NCI-H524 (cell line): ENCODE measurements at places on chromosomes 12 and 14.

DNA sequence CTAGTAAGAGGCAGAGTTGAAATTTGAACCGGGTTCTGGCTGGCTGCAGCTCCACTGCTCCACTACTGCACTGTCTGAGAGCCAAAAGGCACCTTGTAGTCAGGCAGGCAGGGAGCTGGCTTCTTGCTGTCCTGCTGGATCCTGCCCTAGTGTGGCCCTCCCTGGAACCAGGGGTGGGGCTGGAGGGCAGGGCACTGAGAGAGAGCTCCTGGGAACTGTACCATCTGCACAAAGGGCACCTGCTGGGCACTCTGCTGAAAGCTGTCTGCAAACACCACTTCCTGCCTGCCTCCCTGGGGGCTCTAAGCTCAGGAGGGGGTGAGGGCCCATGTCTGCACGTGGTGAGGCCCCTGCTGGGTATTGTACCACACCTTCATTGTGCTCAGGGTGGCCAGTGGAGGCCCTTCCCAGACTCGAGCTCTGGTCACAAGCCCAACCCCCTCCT lies 19.0 kb upstream of the TCL1B start:
- DNase-seq, result peak; percentile 60

- DNase-seq, result no peak
Observed at GRCh38 chr14:22131749-22132476, 457.1 kb downstream of the DAD1 start.

DNA sequence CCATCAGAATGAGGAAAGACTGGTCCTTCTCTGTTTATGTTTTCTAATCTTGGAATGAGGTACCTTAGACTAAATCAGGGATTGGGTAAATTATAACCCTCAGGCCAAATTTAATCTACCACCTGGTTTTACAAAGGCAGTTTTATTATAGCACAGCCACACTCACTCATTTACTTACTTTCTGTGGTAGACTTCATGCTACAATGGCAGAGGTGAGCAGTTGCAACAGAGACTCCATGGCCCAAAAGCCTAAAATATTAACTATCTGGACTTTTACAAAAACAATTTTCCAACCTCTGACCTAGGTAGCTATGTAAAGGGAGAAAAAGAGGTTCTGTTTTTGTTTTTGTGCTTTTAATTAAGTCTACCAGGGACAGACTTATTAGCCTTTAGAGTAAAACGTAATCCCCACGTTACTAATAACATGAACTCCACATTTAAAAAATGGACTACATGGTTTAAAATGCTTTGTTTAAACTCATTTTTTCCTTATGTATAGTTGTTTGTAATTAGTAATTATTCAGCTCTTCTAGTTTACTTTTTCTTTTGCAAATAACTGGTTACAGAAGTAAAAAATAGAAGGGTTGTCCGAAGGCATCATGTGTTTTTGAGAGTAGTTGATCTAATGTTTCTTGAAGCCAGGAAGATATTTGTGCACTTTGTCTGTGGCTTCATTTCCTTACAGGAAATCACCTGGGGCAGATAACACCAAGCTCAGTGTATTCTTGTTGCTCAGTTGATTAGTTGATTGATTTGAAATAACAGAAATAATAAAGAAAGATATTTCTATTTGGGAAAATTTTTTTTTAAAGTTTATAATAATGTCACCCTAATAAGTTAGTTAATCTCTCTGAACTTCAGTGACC lies 57.6 kb upstream of the ATP2B1 start:
- no peak for DNase-seq

- DNase-seq, result peak; percentile 60
Observed at GRCh38 chr12:95216711-95217376, 423 bp downstream of the FGD6 start.

DNA sequence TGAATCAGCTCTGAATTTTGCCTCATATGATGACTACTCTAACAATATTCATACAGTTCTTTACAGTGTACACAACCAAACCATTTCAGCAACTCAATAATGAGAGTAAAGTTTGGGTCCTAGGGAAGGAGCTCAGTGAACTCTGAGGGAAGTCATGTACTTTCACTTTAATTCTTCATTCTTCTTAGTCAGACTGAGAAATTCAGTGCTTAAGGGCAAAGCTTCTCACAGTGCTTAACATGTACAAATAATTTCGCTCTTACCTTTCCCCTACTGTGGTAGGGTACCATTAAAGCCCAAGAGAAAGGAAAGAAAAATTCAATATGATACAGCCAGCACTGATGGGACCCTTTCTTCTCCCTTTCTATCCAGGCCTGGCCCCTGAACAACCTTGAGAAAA lies 435.0 kb downstream of the NELL2 start:
- DNase-seq, result no peak

- DNase-seq, result no peak
Observed at GRCh38 chr14:44653641-44654040, 146.6 kb upstream of the FSCB start.

DNA sequence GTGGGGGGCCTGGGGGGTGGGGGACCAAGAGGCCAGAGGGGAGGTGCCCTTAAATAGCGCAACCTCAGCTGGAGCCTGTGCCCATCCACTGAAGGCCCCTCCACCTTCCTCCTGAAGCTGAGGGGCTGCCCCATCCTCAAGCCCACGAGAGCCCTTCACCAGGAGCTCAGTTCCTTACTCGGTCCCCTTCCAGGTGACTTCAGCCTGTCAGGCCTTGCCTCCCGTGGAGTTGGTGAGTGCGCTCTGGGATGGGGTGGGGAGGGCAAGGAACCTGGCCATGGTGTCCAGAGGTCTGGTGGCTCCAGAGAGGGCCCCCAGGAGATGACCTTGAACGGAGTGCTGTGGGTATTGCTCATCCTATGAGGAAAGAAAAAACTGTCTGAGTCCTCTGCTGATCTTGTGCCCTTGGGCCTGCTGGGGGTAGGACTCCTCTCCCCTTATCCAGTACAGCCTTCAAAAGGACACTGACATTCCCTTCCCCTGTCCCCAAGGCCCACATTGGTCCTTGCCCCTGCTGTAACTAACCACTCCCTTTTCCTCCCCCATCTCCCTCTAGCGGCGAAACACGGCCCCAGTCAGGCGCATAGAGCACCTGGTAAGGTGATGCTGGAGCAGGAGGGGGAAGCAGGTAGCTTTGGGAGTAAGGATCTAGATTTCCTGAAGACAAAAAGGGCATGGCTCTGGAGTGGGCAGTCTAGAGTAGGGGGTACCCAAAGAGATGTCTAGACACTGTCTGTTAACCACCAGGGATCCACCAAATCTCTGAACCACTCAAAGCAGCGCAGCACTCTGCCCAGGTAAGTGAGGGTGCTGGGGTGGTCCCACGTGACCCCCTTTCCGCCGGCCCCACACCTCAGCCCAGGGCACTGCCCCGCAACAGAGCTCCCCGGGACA lies 3.6 kb downstream of the TNS2 start:
- DNase-seq, result no peak

GRCh38 chr12:82973592-82973991 lies 286.9 kb downstream of the TMTC2 start:
- DNase-seq, result peak; percentile 51

- DNase-seq, result no peak
Observed at GRCh38 chr12:107518868-107519267, 166.7 kb upstream of the PWP1 start.

DNA sequence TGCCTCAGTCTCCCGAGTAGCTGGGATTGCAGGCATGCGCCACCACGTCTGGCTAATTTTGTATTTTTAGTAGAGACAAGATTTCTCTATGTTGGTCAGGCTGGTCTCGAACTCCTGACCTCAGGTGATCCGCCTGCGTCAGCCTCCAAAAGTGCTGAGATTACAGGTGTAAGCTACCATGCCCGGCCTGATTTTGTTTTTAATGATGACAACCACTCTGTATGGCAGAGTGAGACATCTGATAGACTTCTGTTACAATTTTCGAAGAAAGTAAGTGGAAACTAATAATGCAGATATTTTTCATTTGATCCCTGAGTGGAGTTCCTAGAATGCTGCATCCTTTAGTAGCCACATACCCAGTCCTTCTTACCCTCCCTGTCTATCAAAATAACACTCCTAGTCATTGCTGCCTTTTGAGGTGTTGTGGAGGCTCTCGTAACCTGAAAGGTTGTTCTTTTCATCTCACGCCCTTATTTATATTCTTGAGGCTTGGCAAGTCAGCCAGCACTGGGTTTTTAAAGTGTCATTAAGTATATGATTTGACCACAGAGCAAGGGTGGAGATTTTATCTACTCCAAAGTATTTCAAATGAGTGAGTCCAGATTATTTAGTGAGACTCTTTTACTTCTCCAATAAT lies 5.9 kb upstream of the EID3 start:
- no peak for DNase-seq

DNA sequence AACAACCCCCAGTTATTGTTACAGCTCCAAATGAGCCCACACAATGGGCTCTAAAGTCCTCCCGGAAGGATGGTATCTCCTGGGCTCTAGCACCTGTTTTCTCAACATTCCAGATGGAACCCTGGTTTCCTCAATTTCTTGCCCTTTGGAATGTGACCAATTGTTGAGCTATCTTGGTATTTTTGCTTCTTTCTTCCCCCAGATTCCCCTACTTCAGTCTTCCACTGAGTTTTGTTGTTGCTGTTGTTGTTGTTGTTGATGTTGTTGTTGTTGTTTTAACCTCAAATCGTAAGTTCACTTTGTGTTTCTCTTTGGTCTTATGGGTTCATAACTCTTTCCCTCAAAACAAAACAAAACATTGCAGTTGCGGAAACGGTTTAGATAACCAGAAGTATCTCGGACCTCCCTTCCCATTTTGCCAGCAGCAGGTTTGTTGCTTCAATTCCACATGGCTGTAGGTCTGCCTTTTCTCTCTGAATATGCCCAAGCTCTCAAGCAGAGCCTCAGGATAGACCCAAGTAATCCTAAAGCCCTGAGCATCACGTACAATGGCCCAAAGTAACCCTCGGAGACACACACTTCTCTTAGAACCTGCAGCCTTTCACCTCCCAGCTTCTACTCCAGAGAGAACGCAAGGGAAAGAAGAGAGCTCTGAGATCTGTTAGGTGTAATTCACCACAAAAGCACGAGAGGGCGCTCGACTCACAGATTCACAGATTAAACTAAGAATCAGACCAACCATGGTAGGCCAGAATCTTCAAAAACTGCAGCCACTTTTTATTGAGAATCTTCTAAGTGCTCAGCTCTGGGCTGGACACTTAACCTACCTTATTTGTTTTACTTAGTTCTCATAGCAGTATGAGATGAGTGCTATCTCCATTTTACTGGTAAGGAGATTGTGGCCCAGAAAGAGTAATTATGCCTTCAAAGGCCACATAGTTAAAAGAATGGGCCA lies 1.0 kb upstream of the DDX23 start:
- DNase-seq, result peak; percentile 66

DNA sequence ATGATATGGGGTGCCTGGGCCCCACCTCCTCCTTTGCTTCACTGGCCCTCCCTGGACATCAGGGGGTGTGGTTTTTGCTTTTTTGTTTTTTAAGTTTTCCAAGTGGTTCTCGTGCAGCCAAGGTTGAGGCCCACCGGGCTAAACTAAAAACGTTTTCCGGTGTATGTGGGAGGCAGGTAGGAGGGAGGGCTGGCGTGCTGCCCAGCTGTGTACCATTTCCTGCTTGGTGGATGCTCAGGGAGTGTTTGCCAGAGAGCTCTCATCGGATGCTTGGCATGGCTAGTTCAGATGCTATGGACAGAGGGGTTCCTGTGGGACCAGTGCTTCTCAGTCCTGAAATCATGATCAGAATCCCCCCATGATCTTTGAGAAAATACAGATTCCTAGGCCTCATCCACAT lies 246.4 kb downstream of the CACNA1C start:
- no peak for DNase-seq
